ENCODE measurements at places on chromosomes 3 and 15.
A peak's percentile ranks its signal among the peaks of the same experiment; 100 is the strongest.

- peak; percentile 74 for DNase-seq
Observed at GRCh38 chr3:44729384-44729910, at the start of gene ZNF501. Gene ZNF501, plus strand, starts transcription at chr3:44729635. Its CDS starts 4,787 bp downstream, at chr3:44734422.

GRCh38 chr15:25803541-25803940, 59.6 kb downstream of the ATP10A start:
- no peak for DNase-seq

DNA sequence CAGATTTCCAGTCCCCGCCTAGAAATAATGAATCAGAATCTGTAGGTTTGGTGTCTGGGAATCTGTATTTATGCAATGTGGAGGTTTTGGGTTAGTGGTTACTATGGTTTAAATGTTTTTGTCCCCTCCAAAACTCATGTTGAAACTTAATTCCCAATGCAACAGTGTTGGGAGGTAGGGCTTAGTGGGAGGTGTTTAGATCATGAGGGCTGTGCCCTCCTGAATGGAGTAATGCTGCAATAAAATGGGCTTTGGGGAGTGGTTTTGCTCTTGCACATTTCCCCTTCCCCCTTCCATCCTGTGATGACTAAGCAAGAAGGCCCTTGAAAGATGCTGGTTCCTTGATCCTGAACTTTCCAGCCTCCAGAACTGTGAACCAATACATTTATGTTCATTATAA, 9.2 kb upstream of the RFC4 start:
- no peak for DNase-seq

- no peak for DNase-seq
Observed at GRCh38 chr3:171295484-171296373, 164.5 kb downstream of the TNIK start.

GRCh38 chr3:71907996-71908395, 123.0 kb upstream of the PROK2 start:
- no peak for DNase-seq

- no peak for DNase-seq
Observed at GRCh38 chr15:70210528-70210927, 112.8 kb upstream of the TLE3 start.

DNA sequence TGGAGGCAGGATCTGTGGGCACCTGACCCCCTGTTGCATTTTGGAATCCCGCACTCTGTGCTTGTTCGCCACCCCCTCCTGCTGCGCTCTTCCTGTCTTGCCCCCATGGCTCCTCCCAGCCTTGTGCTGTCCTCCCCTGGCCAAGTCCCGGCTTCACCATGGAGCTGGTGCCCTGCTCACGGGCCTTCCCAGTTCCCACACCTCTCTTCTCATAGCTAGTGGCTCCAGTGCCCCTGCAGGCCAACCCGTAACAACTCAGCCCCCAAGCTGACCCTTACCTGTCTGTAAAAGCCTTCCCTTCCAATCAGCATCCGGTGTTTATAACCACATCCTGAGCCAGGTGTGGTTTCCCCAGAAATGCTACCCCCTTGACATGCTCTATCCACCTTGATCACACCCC, 407.7 kb upstream of the C2CD4B start:
- DNase-seq: no peak

GRCh38 chr15:67400890-67401289, 120.0 kb upstream of the C15orf61 start:
- DNase-seq: no peak

- DNase-seq: no peak
Observed at GRCh38 chr3:102192575-102192974, 242.2 kb upstream of the ZPLD1 start.

DNA sequence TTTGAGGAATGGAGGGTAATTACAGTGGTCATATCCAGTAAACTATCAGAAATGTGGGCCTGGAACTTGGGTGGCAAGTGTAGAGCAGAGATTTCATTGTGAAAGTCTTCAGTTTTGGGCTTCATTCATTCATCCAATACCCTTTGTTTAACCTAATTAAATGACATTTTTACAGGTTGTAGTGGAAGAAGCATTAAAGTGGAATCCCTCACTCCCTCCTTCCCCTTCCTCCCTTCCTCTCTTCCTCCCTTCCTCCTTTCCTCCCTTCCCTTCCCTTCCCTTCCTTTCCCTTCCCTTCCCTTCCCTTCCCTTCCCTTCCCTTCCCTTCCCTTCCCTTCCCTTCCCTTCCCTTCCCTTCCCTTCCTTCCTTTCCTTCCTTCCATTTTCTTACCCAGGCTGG, 219.3 kb downstream of the PDCD6IP start:
- no peak for DNase-seq

- DNase-seq: no peak
Observed at GRCh38 chr3:169562988-169563774, 100.3 kb downstream of the MECOM start.

- DNase-seq: no peak
Observed at GRCh38 chr15:68053001-68053400, 1.1 kb upstream of the PIAS1 start.

GRCh38 chr3:33025648-33026178, 71.2 kb downstream of the GLB1 start:
- DNase-seq: no peak

- no peak for DNase-seq
Observed at GRCh38 chr15:33277689-33278088, 33.1 kb upstream of the RYR3 start.

- no peak for DNase-seq
Observed at GRCh38 chr3:28564211-28564610, 215.6 kb upstream of the AZI2 start.

GRCh38 chr15:77633913-77634265, 1.2 kb upstream of the LINGO1 start:
- DNase-seq: no peak

- no peak for DNase-seq
Observed at GRCh38 chr3:94036909-94037507, 8.6 kb upstream of the STX19 start.

- no peak for DNase-seq
Observed at GRCh38 chr15:57418635-57419034, 42.3 kb downstream of the CGNL1 start.

GRCh38 chr15:43509660-43510199, 7.7 kb upstream of the MAP1A start:
- DNase-seq: no peak

DNA sequence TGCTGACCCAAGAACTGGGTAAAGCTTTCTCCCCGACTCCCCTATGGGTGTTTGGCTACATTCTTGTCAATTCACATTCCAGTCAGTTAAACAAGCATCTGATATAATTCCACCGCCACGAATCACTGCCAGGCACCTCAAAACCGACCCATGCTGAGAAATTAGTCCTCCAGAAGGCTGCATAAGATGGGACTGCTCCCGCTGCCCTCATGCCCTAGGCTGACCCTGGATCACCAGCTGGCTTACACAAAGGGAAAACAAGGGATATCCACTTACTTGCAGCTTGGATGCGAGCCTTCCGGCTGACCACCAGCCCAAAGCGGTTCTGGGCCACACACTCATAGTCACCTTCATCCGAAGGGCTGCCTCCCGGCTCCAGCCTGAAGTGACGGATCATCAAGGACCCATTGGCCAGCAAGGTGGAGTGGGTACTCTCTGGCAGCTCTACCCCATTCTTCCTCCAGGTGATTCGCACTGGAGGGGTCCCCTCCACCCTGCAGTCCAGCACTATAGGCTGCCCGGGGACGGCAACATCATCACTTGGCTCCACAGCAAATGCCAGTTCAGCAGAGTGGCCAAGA, 2.9 kb downstream of the IGDCC3 start:
- DNase-seq: no peak

- no peak for DNase-seq
Observed at GRCh38 chr3:23254835-23255234, 51.7 kb downstream of the UBE2E2 start.

- no peak for DNase-seq
Observed at GRCh38 chr3:114671741-114672510, 378.1 kb downstream of the TIGIT start.

GRCh38 chr3:16841904-16842271, 42.9 kb upstream of the PLCL2 start:
- no peak for DNase-seq

GRCh38 chr15:99305761-99306505, 54.7 kb downstream of the LRRC28 start:
- DNase-seq: no peak

DNA sequence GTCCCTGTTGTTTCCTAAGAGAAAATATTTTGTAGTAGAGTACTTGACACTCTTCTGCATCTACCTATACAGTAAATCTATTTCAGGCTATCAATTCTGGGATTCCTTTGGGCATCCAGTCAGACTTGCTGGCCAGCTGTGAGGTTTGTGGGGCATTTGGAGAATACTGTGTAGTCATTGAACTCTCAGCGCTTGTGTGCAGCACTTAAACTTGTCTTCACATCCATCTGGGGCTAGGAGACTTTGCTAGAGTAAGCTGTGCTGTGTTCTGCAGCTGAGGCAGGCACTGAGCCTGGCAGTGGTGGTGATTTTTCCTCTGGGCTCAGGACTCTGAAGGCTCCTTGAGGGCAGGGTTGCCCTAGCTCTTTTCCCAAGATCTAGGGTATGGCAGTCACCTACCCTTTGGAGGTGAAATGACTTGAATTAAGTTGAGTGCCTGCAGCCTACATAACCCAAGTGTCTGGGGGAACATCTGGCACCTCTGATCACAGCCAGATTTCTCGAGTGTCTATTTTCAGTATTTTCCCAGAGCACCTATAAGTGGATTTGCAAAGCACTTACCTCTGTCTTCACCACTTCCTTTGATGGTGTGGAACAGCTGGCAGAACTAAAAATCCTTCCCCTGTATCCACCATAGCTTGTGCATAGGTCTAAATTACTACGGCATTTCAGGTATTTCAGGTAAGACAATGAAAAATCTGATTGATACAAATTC, 19.3 kb downstream of the CLSTN2 start:
- DNase-seq: no peak

DNA sequence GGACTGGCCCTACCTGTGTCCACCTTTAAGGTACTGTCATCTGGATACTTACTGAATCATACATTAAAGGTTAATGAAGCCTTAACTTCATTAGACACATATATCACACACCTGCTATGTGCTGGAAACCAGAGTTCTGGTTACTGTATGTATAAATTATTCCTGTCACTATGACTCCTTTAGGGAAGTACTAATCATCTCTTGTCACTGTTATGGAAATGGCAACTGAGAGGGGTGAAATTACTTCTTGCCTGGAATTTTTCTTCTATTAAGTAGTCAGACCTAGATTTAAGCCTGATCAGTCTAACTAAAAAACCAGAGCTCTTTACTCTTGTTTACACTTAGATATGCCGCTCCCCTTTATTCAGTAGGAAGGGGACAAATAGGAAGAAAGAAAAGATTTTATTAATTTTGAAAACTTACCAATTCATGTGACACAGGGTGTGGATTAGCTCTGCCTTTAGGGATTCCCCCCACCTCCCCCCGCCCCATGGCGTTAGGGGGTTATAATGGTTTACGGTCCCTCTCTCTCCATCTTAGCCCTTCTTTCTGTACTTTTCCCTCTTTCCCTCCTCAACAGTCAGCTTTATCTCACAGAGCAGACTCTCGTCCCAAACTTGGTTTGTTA, 152.5 kb downstream of the KLHL25 start:
- no peak for DNase-seq

- DNase-seq: no peak
Observed at GRCh38 chr3:12155828-12156227, 2.9 kb downstream of the TIMP4 start.

- no peak for DNase-seq
Observed at GRCh38 chr3:60176614-60177013, 1074.6 kb downstream of the FHIT start.

DNA sequence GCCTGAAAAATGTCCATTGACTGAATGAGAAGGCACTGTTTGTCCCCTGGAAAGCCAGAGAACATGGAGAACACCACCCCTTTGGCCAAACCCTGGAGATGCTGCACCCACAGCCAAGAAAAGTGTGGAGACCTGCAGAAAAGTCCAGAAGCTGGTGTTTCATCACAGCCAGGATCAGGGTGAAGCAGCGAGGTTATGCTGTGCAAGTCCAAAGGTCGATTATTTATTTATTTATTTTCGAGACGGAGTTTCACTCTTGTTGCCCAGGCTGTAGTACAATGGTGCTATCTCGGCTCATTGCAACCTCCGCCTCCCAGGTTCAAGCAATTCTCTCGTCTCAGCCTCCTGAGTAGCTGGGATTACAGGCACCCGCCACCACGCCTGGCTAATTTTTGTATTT, 5.5 kb upstream of the CTSH start:
- DNase-seq: no peak

DNA sequence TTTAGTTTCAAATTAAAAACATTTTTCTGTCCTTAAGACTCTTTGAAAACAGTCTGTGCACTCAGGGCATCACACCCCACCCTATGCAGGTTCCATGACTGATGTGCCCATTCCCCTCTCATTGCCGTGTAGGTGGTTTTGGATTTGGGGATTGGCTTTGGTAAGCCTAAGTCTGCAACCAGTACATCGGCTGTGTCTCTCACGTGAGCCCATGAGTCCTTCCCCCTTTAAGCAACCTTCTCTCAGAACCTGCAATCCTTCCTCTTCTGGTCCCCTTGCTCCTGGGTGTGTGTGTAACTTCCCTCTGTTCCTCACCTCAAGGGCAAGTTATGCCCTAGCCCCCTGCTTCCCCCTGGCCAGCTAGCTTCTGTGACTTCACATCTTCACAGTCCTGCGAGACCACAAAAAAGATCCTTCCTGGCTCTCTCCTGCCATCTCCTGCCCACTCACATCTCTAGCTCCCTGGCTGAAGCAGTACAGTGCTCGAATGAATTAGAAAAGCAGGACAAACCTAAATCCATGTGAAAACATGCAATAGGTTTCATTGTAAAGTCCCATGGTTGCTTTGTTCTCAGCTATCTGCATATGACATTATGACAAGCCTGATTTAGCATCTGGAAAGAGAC, 126.7 kb downstream of the UACA start:
- no peak for DNase-seq

GRCh38 chr15:82309802-82310201, 39.5 kb downstream of the GOLGA6L10 start:
- no peak for DNase-seq

GRCh38 chr3:55160241-55160983, 232.6 kb upstream of the LRTM1 start:
- no peak for DNase-seq

GRCh38 chr15:58444658-58445332, 13.0 kb downstream of the LIPC start:
- DNase-seq: no peak

DNA sequence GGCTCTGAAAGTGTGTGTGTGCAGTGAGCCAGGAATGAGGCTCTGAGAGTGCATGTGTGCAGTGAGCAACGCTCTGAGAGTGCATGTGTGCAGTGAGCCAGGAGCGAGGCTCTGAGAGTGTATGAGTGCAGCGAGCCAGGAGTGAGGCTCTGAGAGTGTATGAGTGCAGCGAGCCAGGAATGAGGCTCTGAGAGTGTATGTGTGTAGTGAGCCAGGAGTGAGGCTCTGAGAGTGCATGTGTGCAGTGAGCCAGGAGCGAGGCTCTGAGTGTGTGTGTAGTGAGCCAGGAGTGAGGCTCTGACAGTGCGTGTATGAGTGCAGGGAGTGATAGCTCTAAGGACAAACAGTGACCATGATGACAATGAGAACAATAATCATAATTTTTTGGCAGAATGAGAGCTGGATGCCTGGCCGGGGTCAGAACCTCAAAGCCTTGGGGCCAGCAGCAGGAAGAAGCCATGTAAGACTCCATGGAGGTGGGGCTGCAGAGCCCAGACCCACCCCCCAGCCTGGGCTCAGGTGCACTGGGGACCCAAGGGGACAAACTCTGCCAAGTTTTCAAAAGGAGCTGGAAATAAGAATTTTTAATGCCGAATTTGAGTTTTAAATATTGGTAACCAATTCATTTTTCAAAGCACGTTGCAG, 85.7 kb upstream of the PRR20G start:
- no peak for DNase-seq
